ENCODE measurements at places on chromosomes 5 and 9.

- no peak for DNase-seq
Measured at GRCh38 chr9:107224252-107224651, 58.8 kb upstream of the RAD23B start.

DNA sequence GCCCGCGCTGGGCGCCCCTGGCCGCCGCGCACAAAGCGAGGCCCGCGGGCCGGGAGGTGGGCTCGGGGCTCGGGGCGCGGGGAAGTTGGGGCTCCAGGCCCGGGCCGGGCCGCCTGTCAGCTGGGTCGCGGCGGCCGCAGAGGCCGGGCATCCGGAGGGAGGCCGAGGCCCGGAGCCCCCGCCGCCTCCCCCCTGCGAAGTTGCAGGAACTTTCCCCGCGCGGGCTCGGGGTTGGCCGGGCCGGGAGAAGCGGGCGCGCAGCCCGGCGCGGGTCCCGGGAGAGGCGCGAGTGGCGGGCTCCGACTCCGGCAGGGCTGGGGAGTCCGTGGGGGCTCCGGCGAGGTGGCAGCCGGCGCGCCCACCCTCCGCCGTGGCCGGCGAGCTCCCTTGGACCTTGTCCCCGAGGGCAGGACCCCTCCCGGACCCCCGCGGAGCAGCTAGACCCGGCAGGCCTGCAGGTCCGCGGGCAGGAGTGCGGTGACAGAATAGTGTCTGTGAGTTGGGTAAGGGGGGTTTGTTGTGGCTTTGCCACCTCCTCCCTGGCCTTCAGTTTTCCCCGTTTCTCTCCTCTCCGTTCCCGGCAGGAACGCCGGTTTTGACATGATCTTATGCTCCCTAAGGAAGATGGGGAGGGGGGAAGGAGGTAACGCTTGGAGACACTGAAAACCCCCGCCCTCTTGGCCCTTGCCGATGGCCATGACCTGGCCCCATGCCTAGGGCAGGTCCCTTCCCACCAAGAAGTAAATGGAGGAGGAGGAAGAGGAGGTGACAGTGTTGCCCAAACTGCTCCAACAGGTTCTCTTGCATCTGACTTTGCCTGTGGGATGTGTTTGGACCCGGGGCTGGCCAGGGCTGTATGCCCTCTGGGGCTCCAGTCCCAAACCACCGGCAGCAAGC lies 942 bp downstream of the PHF2 start:
- no peak for DNase-seq

- DNase-seq = no peak
Measured at GRCh38 chr5:3384531-3384930, 211.1 kb upstream of the IRX1 start.

GRCh38 chr9:118596374-118597015 lies 772.7 kb downstream of the BRINP1 start:
- DNase-seq = peak; percentile 71

DNA sequence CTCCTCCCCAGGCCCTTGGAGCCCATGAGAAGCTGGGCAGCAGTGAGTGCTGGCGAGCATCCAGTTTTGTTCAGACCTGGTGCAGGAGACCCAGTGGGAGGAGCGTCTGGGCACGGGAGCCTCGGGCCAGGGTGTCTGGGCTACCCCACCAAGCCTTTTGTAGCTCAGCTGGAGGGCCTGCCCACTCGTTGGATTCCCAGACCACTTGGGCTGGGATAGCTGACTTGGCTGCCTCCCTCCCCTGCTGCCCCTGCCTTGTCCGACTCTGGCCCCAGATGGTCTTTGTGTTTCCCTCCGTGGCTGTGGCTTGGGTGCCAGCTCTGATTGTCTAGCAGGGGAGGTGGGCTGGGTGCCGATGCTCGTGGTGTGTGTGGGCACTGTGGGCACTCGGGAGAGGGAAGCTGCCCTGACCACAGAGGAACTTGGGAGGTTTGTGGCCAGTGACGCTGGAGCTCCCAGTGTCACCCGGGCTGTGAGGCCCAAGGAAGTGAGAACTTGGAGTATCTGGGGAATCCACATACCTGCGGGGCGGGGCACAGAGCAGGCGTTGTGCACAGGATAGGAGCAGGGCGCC lies 47.3 kb downstream of the WNK2 start:
- DNase-seq = no peak

DNA sequence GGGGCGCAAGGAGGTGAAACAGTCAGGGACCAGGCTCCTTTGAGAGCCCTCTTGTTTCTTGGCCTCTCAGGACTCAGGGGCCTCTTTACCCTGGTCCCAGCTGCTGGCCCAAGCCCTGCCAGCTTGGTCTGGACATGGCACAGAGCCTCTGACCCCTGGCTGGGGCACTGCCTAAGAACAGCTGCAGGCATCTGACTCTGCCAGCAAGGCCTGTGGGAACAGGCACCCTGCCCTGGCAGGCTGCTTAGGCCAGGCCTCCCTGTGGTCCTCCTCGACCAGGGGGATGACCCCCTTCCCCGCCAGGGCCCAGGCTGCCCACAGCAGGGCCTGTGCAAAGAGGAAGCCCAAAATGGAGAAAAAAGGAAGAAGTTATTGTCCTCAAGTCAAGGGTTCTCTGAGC lies 25.5 kb downstream of the OLFML2A start:
- no peak for DNase-seq

DNA sequence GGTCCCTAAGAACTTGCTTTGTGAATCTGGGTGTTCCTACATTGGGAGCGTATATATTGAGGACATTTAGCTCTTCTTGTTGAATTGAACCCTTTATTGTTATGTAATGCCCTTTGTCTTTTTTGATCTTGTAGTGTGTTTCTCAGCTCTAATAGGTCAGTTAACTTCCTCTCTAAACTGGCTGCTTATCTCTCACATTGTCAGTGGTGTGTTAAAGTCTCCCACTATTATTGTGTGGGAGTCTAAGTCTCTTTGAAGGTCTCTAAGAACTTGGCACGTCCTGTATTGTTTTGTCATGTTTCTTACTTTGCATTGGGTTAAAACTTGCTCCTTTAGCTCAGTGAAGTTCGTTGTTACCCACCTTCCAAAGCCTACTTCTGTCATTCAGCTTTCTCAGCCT lies 36.2 kb downstream of the RIC1 start:
- no peak for DNase-seq

DNA sequence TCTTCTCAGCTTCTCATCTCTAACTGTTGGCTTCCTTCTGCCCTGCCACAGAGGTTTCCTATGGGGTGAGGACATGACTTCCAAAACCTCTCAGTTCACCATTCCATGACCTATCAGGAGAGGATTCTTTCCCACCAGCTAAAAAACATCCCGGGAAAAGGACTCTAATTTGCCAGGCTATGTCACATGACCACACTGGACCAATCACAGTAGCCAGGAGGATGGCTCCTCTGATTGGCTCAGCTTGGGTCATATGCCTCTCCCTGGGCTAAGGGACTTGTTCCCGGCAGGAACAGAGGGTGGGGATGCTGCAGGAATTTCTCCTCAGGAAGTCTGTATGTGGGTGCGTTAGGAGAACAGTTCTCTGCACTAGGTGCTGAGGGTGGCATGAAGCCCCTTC lies 40.3 kb upstream of the XPA start:
- DNase-seq = peak; percentile 62

- no peak for DNase-seq
Measured at GRCh38 chr9:84723426-84723825, 53.9 kb downstream of the NTRK2 start.

DNA sequence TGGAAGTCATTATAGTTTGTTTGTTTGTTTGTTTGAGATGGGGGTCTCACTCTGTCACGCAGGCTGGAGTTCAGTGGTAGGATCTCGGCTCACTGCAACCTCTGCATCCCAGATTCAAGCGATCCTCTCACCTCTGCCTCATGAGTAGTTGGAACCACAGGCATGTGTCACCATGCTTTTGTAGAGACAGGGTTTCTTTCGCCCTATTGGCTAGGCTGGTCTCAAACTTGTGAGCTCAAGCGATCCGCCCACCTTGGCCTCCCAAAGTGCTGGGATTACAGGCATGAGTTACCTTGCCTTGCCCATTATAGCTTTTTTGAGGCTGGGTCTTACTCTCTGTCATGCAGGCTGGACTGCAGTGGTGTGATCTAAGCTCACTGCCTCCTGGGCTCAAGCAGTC lies 28.8 kb downstream of the NSD1 start:
- DNase-seq = peak; percentile 13

- DNase-seq = no peak
Measured at GRCh38 chr5:142547445-142548380, 138.2 kb downstream of the FGF1 start.
